NCI-H1092 (cell line): ENCODE measurements at places on chromosomes 7 and 10.

DNA sequence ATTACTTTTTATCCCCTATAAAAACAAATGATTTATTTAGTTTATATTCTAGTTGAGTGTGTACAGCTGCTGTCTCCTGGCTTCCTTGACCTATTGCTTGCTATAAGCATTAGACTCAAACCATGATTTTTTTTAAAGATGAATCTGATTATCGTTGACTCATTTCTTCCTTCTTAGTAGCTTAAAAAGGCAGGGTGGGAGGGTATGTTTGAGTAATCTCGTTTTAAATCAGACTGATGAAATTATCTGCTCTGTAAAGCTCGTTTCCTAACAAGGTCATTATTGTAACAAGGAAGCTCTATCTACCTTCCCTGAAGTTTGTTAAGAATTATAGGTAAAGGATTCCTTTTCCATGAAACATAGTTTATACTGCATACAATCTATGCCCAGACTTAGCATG is 276.3 kb upstream of the KCND2 start:
- DNase-seq = no peak

- no peak for DNase-seq
These were observed 217.1 kb downstream of the PHTF2 start for GRCh38 chr7:78015574-78016260.

- DNase-seq = no peak
These were observed 61.7 kb downstream of the CREB3L2 start for GRCh38 chr7:137940218-137940617.

- no peak for DNase-seq
These were observed 14.2 kb downstream of the EBF3 start for GRCh38 chr10:129949891-129950291.

GRCh38 chr10:3233486-3233990 is 61.0 kb upstream of the PITRM1 start:
- DNase-seq = no peak

GRCh38 chr7:135560631-135561030 is 2.9 kb downstream of the NUP205 start:
- DNase-seq = no peak

GRCh38 chr10:119778776-119779445 is 53.1 kb downstream of the INPP5F start:
- DNase-seq = no peak

- no peak for DNase-seq
These were observed 8.0 kb downstream of the ZNF518A start for GRCh38 chr10:96138102-96138501.

- peak; percentile 43 for DNase-seq
These were observed 1.9 kb upstream of the SH2D4B start for GRCh38 chr10:80535671-80536360.

DNA sequence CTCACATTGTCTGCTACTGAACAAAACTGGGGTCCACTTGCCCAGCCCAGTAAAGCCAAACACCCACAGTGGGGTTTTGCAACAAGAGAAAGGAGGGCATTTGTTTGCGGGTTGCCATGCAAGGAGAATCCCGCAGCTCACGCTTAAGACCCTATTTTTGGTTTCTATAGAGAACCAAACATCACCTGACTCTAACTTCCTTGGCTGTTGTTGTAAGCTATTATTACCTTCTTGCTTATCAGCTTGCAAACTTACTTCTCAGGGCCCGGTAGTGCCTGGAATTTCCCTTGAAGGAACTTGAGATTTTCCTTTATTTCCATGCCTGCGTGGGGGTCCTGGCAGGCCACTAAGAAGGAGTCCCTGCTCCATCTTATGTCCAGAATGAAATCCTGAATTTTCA is 20.7 kb downstream of the IFIT3 start:
- DNase-seq = no peak

DNA sequence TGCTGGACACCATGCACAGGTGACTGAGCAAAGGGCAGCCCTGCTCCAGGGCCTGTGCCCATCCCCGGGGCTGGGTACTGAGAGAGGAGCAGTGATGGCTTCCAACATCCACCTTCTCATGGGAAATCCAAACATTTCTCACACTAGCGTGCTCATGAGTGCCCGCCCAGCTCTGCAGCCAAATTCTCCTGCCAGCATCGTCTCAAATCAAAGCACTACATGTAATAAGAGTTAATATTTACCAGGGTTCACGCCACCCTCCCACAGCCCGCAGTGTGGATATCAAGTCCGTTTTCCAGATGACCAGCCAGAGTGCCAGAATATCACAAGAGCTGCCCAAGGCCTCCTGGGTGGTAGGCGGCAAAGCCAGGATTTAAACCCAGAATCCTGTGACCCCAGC is 12.1 kb downstream of the IL15RA start:
- DNase-seq = no peak

GRCh38 chr10:76244061-76244686 is 812.8 kb downstream of the LRMDA start:
- DNase-seq = no peak

DNA sequence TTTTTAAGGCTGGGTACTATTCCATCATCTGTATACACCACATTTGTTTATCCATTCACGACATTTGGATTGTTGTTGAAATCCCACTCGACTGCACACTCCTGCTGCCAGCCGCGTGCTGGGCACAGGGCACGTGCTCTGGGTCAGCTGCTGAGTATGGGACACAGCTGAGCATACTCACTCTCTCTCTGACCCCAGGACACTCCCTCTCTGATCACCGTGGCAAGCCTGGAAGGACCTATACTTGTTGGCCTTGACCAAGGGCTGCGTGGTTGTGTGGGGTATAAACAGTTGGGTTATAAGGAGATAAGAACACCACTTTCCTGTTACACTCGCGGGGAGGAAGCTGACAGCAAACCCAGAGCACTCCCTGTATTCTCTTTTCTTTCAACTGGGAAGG is 153.0 kb upstream of the RHEB start:
- DNase-seq = no peak

DNA sequence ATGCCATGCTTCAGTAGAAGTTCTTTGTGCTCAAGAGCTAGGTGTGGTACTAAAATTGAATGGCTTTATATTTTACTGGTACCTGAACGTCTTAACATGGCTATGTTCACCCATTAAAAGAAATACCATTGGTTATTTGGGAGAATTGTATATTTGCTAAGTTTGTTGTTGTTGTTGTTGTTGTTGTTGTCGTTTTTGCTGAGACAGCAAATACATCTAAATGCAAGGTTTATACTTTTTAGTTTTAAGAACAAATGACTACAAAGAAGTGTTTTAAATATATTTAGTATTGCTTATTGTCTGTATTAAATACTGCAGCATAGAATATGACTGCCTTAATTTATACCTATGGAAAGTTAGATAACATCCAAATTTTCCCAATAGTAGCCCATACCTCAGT is 66.9 kb downstream of the HECW1 start:
- DNase-seq = no peak

DNA sequence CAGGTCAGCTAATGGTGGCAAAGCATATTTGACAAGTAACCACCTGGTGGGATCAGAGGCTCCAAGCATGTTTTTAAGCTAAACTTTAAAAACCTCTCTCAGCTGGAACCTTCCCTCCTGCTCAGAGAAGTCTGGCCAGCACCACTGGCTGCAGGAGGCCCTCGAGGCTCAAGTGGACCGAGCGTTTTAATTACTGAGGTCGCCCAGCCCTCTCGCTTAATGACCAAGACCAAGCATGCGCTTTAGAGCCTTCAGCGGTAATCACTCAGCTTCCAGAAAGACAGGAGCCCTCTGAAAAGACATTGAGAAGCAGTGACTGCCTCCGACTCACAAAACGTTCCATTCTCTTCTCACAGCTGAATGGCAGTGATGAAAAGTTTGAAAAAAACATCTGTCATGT is 383.4 kb upstream of the ADARB2 start:
- DNase-seq = no peak

GRCh38 chr10:6364283-6364682 is 161.6 kb downstream of the PFKFB3 start:
- DNase-seq = no peak

DNA sequence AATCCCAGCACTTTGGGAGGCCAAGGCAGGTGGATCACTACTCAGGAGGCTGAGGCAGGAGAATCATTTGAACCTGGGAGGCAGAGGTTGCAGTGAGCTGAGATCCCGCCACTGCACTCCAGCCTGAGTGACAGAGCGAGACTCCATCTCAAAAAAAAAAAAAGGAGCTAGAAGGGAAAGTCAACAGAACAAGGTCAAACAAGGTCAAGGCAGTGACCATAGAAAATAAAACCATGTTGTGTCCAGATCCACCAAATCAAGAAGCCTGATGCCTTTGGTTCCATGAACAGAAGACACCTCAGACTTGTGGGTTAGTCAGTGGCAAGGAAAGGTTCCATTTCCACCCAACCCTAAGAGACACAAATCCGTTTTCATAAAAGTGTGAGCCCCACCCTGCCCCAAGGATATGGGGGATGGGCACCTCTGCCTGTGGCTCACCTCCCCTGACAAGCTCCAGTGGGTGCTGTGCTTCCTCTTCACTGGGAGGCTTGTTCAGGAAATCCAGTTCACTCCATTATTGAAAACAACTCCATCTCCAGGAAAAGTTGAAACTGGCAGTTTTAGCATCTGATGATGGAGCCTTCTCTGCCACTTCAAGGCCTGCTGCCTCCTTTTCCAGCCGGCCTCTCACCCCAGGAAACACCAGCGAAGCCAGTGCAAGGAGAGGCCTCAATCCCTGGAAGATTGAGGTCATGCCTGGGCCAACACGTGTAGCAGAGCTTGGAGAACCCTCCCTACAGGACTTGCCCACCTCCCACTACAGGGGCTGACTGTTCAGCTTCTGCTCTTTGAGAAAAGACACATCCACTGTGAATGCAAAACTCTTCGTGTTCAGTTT is 152.9 kb downstream of the NRF1 start:
- no peak for DNase-seq

DNA sequence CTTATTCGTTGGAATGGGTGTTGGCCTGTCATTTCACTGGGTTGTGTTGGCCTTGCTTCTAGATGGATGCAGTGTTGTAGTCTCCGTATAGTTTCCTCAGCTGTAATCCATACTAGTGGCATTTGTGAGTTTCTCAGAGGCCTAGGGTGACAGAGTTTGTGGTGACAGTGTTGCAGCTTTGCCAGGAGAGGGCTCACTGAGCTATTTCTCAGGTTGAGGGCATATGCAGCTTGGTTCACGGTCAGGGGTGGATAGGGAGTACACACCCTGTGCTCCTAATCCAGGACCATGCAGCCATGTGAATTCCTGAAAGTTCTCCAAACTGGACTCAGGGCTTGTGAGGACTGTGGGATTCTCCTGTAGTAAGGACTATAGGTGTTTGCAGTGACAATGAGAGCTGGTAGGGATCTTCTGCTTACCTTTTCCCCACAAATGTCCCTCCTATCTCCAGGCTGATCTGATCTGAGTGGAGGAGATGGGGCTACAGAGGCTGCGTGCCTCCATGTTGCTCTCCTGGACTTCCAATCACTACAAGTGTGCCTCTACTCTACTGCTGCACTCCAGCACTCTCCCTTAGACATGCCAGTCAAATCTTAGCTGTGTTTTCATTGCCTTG is 229.0 kb downstream of the STK31 start:
- peak; percentile 5 for DNase-seq
